Vagina (tissue), 2 donors: ENCODE measurements at places on chromosomes 4 and X.

DNA sequence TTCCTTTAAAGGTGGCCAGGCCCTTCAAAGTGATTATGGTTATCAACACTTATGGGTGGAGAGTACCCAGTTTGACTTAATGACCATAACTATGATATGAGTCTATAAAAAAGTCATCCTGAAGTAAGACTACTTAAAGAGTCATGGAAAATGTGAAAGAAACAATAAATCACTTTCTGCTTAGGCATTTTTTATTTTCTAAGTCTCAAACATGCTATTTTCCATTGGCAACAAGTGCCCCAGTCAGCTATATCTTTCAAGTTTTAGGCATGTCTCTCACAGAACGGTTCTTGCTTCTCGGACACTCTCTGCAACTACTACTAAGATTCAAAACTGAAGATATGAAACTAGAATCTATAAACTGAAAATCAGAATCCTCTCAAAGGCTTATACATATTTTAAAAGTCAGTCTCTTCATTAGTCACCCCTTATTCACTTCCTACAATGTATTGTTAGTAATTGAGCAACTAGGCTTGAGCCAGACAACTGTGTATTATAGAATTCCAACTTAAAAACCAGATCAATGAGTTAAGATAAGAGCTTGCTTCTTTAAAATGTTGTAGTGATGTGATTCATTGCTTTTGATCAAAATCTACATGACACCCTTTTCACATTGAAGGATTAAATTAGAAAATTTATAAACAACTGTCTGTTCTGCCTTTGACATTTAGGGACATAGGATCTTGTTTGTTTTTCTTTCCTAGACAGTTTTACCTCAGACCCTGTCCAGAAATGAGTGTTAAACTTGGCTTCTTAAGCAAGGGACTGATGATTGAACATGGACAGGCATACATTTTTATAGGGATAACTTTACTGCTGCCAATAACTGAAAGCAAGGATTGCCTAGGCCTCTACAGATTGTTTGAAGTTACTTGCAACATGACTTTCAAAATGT lies 2.9 kb downstream of the ANTXR2 start:
- peak overlapping the region; percentile 94 for H3K27ac ChIP-seq
- no peak for DNase-seq
- no peaks in the 10 kb centered on the region for H3K27me3 ChIP-seq
- peak overlapping the region; percentile 99 for H3K4me3 ChIP-seq
- H3K4me1 ChIP-seq: peaks cover 40% of the 10 kb centered on the region
- no peaks in the 10 kb centered on the region for H3K36me3 ChIP-seq

DNA sequence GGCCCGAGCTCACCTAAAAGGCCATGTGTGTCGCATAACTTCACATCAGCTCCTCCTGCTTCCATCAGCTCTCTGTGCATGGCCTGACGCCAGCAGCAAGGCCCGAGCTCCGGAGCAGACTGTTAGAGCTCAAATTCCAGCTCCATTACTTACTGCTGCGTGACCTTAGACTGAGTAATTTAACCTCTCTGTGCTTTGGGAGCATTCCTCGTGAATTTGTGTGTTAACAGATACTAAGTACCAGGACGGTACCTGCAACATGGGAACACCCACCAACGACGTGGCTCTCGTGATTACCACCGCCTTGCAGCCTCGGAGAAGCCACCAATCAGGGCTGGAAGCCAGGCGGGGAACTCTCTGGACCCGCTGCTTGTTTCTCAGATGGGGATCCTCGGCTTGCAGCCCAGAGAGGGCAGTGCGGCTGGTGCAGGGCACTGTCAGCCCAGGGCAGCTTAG lies 12.9 kb downstream of the LETM1 start:
- H3K27ac ChIP-seq: no peak overlapping the region
- no peaks in the 10 kb centered on the region for H3K4me1 ChIP-seq
- H3K36me3 ChIP-seq: no peaks in the 10 kb centered on the region
- H3K4me3 ChIP-seq: no peak overlapping the region

DNA sequence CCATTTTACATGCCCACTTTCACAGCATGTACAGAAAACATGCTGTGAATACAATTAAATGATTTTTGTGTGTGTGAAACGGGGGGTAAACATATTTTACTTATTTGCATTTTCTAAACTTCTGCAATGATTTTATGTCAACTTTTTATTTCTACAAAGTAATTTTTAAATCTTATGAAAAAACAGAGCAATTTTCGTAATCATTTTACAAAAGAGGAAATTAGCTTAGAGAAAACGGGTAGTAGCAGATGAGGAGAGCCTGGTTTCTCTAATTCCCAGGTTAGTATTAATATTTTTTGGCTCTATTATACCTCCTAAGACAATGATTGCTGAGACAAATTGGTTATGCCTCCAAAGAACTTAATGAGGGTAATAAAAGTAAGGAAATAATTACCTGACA lies 3.2 kb downstream of the TKTL2 start:
- no peak overlapping the region for H3K27ac ChIP-seq
- no peaks in the 10 kb centered on the region for H3K36me3 ChIP-seq
- H3K4me3 ChIP-seq: no peak overlapping the region
- DNase-seq: no peak

GRCh38 chrX:38697461-38697860 lies 103.8 kb upstream of the MID1IP1 start:
- H3K4me1 ChIP-seq: no peaks in the 10 kb centered on the region
- H3K4me3 ChIP-seq: no peak overlapping the region
- no peaks in the 10 kb centered on the region for H3K27me3 ChIP-seq

- no peak overlapping the region for H3K27ac ChIP-seq
- H3K27me3 ChIP-seq: no peaks in the 10 kb centered on the region
- no peaks in the 10 kb centered on the region for H3K36me3 ChIP-seq
- H3K4me3 ChIP-seq: no peak overlapping the region
These were observed 49.6 kb downstream of the DKK2 start for GRCh38 chr4:106986486-106986885.

GRCh38 chr4:138831948-138832347 lies 183.6 kb upstream of the NOCT start:
- no peaks in the 10 kb centered on the region for H3K36me3 ChIP-seq
- no peaks in the 10 kb centered on the region for H3K4me1 ChIP-seq
- H3K27me3 ChIP-seq: no peaks in the 10 kb centered on the region

- H3K4me3 ChIP-seq: no peak overlapping the region
- no peaks in the 10 kb centered on the region for H3K27me3 ChIP-seq
- no peaks in the 10 kb centered on the region for H3K36me3 ChIP-seq
- H3K27ac ChIP-seq: no peak overlapping the region
- DNase-seq: no peak
- no peaks in the 10 kb centered on the region for H3K4me1 ChIP-seq
These were observed 393.7 kb upstream of the INTU start for GRCh38 chr4:127238956-127239475.

DNA sequence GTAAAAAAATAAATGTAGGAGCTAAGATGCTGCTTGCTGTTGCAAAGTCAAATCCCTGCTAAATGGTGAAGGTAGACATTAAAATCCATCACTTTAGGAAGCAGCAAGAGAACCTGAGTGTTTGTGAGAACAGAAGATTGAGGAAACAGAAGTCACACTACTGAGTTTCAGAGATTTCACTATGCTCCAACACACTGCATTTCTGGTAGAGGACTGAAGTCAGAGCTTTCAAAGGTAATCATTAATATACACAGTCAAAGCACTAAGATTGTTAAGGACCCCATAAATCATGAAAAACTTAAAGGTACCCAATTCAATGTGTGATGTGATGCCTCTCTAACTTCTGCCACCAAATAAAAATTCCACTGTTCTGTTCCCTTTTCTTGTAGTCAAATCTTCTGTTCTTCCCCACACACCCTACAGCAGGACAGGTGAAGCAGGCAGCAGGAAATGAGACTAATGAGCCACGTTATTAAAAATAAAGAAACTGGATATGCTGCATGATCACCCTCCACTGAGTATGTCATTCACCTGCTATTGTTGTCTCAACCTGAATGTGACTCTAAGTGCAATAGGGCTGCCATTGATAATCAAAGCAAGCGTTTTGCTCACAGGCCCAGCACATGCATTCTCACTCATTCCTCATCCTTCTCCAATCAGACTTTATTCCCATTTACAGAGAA lies 28.9 kb upstream of the APELA start:
- H3K4me3 ChIP-seq: no peak overlapping the region
- no peak for DNase-seq
- H3K27ac ChIP-seq: no peak overlapping the region
- no peaks in the 10 kb centered on the region for H3K36me3 ChIP-seq

DNA sequence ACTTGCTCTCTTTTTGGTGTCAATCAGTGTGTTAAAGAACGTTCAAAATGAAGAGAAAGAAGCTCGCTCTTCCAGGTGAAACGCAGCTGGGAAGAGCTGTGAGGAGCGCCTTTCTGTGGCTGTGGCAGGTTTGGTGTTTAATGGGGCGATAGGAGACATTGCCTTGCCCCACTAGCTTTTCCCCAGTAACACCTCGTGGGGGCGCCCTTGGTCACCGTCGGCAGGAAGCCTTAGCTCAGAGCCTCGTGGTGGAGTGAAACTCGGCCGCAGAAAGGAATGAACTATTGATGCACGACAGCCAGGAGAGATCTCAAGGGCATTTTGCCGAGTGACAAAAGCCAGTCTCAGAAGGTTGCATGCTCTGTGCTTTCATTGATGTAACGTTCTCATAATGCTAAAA lies 65.1 kb downstream of the GPR143 start:
- no peaks in the 10 kb centered on the region for H3K27me3 ChIP-seq
- no peak for DNase-seq
- H3K27ac ChIP-seq: no peak overlapping the region
- no peaks in the 10 kb centered on the region for H3K36me3 ChIP-seq

DNA sequence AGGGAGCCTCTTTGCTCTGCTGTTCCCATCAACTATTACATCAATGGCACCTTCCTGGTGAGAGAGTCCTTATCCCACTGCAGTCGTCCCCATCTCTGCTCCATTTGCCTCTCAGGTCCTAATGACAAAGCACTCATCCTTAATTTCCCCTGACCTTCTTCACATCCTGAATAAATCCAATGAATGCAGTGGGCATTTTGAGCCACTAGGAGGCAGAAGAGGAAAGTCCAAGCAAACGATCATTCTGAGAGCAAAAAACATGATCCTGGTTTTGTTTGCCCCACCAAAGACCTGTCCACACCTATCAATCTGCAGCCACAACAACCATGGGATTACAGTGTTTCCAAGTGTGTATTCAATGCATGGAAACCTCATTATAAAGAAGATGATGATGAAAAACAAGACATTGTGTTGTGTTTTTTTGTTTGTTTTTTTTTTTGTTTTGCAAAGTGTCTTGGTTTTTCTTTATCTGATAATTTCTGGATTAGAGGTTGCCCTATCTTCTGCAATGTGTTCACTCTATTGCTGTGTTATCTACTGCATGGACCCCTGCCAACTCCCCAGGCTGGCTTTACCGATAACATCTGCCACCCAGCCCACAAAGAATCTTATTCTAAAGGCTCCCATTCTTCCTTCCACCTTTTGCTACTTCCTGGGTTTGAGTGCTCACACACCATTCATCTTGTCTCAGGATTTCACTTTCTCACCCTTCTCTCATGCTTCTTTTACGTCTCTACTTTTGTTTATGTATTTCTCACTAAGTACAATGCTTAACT lies 207.2 kb downstream of the NLGN4X start:
- H3K4me1 ChIP-seq: no peaks in the 10 kb centered on the region
- H3K4me3 ChIP-seq: no peak overlapping the region
- H3K27me3 ChIP-seq: no peaks in the 10 kb centered on the region
- DNase-seq: no peak

DNA sequence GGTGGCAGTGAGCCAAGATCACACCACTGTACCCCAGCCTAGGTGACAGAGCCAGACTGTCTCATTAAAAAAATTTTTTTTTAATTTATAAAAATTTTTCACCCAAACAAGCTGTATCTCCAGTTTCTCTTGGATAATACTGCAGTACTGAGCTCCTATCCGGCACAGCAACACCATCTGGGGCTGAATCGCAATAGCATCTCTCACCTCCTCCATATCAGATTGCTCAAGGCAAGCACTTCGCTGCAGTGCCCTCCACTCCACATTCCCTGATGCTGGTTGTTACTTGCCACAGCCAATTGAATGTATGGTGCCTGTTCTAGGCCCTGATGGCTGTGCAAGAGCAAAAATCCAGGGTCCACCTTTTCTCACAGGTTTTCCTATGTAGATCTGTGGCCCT lies 69.3 kb upstream of the FAM241A start:
- no peak overlapping the region for H3K4me3 ChIP-seq
- no peaks in the 10 kb centered on the region for H3K4me1 ChIP-seq
- H3K27me3 ChIP-seq: no peaks in the 10 kb centered on the region
- no peaks in the 10 kb centered on the region for H3K36me3 ChIP-seq
- DNase-seq: no peak

DNA sequence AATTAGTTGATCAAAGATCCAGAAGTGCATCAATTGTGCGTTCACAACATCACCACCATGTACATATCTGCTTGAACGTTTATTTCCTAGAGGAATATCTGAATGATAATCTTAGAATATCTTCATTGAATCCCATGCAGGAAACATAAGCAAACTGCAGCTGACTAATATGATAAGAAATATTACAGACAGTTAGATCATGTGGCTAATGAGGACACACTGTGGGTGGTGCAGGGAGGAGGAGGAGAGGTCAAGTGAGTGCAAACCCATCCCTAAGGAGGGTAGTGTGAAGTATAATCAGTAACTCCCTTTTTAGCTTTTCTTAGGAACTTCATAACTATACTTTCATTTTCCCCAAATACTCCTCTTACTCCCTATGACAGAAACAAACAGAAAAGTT lies 58.3 kb upstream of the HPGD start:
- no peaks in the 10 kb centered on the region for H3K27me3 ChIP-seq
- H3K4me3 ChIP-seq: no peak overlapping the region
- no peaks in the 10 kb centered on the region for H3K4me1 ChIP-seq
- no peak for DNase-seq

DNA sequence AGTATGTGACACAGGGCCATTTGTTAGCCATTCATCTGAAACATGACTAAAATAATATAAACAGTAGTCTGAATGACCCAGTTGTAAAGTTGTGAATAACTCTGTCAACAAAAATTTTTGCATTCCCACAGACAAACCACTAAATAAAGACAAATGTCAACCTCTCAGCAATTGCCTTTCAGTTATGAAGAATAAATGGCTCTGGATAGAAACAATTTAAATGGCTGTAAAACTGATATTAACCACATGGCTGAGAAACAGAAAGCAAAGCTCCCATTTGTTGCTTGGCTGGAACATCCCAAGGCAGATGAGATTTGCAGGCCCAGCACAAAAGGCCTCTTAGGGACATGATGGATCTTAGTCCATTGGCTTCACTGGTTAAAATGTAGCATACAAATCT lies 296.3 kb downstream of the GALNTL6 start:
- H3K36me3 ChIP-seq: no peaks in the 10 kb centered on the region
- no peak overlapping the region for H3K27ac ChIP-seq
- H3K4me1 ChIP-seq: no peaks in the 10 kb centered on the region
- no peak overlapping the region for H3K4me3 ChIP-seq

GRCh38 chrX:40434947-40435346 lies 145.8 kb upstream of the ATP6AP2 start:
- no peaks in the 10 kb centered on the region for H3K4me1 ChIP-seq
- no peak for DNase-seq
- no peaks in the 10 kb centered on the region for H3K27me3 ChIP-seq
- peak overlapping the region; percentile 9 for H3K4me3 ChIP-seq
- no peak overlapping the region for H3K27ac ChIP-seq

- no peak overlapping the region for H3K27ac ChIP-seq
- H3K4me1 ChIP-seq: no peaks in the 10 kb centered on the region
- H3K27me3 ChIP-seq: no peaks in the 10 kb centered on the region
These were observed 74.8 kb downstream of the STARD8 start for GRCh38 chrX:68721991-68722860.

- H3K27me3 ChIP-seq: no peaks in the 10 kb centered on the region
- H3K36me3 ChIP-seq: no peaks in the 10 kb centered on the region
- no peak overlapping the region for H3K4me3 ChIP-seq
These were observed 96.9 kb upstream of the MID1IP1 start for GRCh38 chrX:38704146-38704882.

GRCh38 chr4:3302173-3302785 lies 9.5 kb downstream of the RGS12 start:
- no peaks in the 10 kb centered on the region for H3K36me3 ChIP-seq
- H3K4me1 ChIP-seq: peaks cover 59% of the 10 kb centered on the region
- no peak overlapping the region for H3K27ac ChIP-seq
- no peaks in the 10 kb centered on the region for H3K27me3 ChIP-seq
- H3K4me3 ChIP-seq: no peak overlapping the region
